ENCODE measurements at places on chromosomes 5 and 9.

GRCh38 chr5:73280821-73281746, 108.1 kb downstream of the TMEM174 start:
- DNase-seq = peak; percentile 8

- no peak for DNase-seq
These were observed 60.8 kb downstream of the MEGF10 start for GRCh38 chr5:127351418-127351817.

DNA sequence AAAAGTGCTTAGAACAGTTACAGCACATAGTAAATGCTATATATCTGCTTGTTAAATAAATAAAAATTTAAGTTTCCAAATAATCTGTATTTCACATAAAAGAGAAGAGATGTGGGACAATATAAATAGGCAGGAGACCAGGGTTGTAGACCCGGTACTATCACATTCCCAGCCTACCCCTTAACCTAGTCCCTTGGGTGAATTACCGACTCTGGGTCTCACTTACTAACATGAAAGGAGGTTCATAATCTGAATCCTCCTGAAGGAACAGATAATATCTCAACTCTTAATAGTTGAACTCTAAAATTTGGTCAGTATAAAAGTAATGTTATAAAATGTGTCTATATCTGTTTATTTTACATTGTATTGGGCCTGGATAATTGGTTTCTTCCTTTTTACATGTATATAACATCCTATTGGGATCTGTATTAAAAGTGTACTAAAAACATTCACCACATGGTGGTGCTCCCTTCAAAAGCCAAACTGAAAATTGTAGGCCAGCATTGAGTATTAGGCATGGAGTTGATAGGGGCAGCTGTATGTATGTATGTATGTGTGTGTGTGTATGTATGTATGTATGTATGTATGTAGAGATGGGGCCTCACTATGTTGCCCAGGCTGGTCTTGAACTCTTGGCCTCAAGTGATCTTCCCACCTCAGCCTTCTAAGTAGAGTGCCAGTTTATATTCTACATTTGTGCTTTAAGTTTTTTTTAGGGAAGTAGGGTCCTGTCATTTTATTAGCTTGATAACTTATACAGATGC, 64.2 kb upstream of the ABL1 start:
- DNase-seq = peak; percentile 18

- DNase-seq = peak; percentile 69
These were observed 679 bp upstream of the KDM4C start for GRCh38 chr9:6757132-6757455.

GRCh38 chr5:119323601-119324000, 32.2 kb upstream of the TNFAIP8 start:
- DNase-seq = no peak

DNA sequence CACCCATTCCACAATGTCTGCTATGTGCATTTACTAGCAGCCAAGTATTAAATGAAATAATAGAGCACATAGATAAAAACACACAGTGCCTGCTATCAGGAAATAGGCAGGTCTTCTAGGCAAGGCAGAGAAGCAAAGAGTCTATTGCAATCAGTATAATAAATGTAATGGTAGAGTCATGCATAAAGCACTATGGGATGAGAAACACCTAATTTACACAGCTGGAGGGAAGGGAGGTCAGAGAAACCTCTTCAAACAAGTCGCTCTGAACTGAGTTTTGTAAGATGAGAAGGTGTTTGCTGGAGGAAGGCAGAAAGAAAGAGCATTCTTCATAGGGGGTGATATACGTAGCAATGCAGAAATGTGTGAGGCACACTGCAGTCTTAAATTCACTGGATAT, 341.0 kb upstream of the DMAC1 start:
- no peak for DNase-seq

GRCh38 chr5:23029290-23029689, 176.1 kb upstream of the CDH12 start:
- DNase-seq = no peak

- no peak for DNase-seq
These were observed 82.9 kb downstream of the TMEM252 start for GRCh38 chr9:68457803-68458202.

DNA sequence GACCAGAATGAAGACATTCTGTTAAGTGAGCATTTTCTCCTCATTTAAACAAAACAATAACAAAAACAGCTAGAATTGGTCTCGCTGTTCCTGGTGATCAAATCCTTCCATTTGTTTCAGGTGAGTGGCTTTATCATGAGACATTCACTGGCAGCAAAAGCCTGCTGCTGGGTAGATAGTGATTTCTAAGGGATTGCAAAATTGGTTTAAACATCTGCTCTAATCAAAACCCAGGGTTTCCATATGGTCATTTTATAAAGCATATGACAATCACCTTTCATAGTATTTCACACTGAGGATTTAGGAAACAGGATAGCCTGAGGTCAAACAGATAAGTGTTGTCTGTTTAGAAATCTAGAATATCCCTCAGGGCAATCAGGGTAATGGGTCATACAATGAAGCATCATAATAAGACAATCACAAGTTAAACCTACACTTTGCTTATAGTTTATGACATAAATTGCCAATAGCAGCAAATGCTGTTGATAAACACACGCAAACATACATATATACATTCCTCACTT, 769.6 kb upstream of the C9orf72 start:
- no peak for DNase-seq

DNA sequence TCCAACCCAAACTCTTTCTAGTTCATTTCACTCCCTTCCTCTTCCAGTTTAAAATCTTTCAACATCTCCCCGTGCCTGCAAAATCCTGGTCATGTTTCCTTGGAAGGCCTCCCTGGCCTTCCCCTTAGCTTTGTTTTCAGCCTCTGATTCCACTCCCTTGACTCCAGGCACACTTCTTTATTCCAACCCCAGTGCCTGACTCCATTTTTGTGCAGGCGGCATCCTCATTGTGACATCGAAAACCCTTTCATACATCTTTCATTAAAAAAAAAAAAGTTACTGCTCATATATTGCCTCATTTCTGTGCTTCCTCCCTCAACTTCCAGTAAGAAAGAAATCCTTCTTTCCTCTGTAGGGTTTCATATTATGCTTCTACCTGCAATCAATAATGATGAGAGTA, 7.1 kb upstream of the TNFSF8 start:
- no peak for DNase-seq

GRCh38 chr5:148909766-148910165, 83.4 kb downstream of the ADRB2 start:
- DNase-seq = no peak

DNA sequence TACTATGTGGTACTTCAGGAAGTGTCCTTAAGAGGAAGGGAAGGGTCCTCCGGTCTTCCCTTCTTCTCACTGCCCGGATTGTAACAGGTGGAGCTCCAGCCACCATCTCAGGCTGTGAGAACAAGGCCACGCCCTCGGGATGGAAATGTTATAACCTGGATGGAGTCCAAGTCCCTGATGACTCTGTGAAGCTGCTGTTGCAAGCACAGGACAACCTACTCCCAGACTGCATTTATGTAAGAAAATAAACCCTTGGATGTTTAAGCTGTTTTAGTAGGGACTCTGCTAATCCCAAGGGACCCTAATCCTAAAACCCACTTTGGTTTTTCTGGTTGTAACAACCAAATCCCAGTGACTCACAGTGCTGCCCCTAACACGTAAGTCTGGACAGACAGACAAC, 221.6 kb downstream of the ACTL7B start:
- no peak for DNase-seq

GRCh38 chr5:145697251-145697990, 137.7 kb downstream of the PRELID2 start:
- DNase-seq = peak; percentile 30

DNA sequence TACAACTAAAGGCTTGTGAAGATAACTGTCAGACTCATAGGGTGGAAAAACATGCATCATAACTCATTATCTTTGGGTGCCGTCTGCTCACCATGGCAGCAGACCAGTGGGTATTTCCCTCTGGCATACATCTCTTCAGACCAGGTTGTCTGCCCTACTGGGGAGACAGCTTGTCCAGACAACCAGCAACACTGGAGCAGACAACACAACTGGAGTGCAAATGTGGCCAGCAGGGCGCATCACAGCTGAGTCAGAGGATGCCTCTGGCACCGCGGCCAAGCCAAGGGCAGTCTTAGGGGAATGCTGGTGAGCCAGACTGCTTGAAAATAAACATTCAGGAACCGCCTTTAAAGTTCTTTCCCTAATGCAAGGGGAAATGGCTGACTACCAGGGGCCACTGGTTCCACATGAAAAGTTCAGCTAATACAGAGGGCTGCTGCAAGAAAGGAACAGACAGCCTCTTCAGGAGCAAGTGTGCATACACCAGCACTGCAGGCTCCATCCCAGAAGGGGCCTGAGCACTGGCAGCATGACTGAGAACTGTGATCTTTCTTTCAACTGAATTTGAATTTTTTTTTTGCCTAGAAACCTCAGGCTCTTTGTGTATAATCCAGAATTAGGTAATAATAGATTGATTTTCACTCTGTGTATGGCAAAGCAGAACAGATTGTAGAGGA, 77.3 kb downstream of the MAMDC2 start:
- no peak for DNase-seq

- no peak for DNase-seq
These were observed 56.7 kb upstream of the FAM120AOS start for GRCh38 chr9:93510041-93510440.

GRCh38 chr5:80140496-80140895, 105.3 kb downstream of the THBS4 start:
- DNase-seq = no peak

DNA sequence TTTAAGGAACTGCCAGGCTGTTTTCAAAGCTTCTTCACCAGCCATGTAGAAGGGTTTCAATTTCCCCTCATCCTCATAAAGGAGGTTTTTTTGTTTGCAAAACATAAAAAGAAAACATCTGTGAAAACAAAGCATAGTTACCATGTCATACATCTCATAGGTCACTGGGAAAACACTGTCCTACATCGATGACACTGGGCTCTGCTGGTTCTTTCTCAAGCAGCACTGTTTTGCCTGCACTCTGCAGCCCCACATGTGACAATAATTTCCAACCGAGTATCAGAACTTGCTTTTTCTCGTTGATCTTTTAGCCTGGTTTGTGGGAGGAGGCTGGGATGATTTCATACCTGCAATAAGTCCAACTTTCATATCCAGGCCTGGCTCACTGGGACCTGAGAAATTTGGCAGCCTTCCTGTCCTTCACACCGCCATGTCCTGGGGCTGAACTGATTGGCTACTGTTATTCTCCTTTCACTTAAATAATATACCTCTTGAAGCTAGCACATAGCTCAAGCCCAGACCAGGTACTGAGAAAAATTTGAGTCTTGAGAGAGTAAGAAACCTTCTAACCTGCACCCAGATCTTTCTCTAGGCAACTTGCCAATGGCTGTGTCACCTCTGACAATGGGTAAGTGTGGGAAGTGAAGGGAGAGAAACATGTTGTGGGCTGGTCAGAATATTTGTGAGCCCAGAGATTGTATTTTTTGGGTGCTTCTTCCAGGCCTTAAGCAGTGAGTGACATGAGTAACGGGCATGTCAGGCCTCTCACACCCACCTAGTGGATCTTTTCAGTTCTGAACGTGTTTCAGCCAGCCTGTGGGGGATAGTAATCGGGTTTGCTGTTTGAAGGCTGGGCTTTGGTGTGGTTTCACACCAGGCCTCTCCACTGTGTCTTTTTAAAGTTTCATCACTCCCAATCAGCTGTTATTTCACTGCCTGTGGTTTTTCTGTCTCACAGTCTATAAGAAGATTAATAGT, 502.8 kb downstream of the NTRK2 start:
- DNase-seq = no peak

GRCh38 chr5:17794815-17795214, 160.6 kb downstream of the TAF11L14 start:
- no peak for DNase-seq

- no peak for DNase-seq
These were observed 124.8 kb downstream of the RANBP17 start for GRCh38 chr5:170986598-170986997.

- DNase-seq = no peak
These were observed 14.7 kb upstream of the TMEM250 start for GRCh38 chr9:136133191-136133958.

GRCh38 chr5:150618588-150619281, 21.7 kb upstream of the SYNPO start:
- DNase-seq = no peak

All from Panc1 (cell line).